ENCODE measurements at places on chromosomes 1 and 21. TPM values are rescaled to one million over a fixed set of nuclear protein-coding genes. Genes with fewer than 3 reads are reported as not detected.

The SLC9C2 gene
- not detected for total RNA-seq

The RWDD3 gene
- total RNA-seq, result 17.9 TPM

The RXRG gene
- total RNA-seq, result not detected

The VWA5B1 gene
- total RNA-seq, result not detected

The CGN gene
- total RNA-seq, result 0.43 TPM

The PWP2 gene
- 22.5 TPM for total RNA-seq

The NID1 gene
- total RNA-seq, result 0.45 TPM

The BNIPL gene
- total RNA-seq, result 0.98 TPM

GRCh38 chr1:92365378-92366039, 66.7 kb downstream of the RPAP2 start:
- DNase-seq, result no peak
- peaks cover 43% of the 10 kb centered on the region for H3K36me3 ChIP-seq
- H3K27ac ChIP-seq, result peak overlapping the region; percentile 78
- H3K4me1 ChIP-seq, result peaks cover 51% of the 10 kb centered on the region
- no peaks in the 10 kb centered on the region for H3K27me3 ChIP-seq

DNA sequence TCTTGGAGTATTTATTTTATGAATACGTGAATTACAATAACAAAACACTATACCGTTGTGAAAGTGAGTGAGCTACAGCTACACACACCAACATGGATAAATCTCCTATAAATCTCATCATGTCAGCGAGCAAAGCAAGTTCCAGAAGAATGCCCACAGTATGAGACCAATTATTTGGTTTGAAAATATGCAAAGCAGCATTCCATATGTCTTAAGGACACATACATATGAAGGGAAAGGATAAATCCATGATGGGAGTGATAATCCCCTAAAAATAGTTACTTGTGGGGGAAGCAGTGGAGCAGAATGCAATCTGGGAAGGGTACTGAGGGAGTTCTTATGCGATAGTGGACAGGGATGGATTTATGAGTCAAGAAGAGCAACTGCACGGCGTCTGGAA, 261.3 kb downstream of the DISC1 start:
- H3K27me3 ChIP-seq, result no peaks in the 10 kb centered on the region
- DNase-seq, result no peak
- H3K36me3 ChIP-seq, result no peaks in the 10 kb centered on the region

DNA sequence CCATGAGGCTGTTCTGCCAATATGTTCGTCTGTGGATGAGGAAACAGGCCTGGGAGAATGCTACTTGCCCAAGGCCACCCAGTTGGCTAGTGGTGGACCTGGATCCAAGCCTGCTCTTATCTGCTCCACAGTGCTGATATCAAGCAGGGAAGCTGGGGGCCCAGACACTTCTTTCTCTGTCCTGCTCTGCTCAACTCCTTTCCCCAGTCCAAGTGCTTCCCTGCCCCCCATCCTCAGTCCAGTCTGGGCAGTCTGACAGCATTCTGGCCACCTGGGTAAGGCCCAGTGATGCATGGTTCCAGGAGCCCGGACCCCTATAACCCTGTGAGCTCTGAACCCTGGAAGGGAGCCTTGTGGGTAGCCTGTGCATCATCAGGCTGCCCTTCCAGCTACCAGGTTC, 4.2 kb upstream of the PAQR7 start:
- peaks cover 7% of the 10 kb centered on the region for H3K4me1 ChIP-seq
- peaks cover 23% of the 10 kb centered on the region for H3K27me3 ChIP-seq
- H3K4me3 ChIP-seq, result no peak overlapping the region
- no peak overlapping the region for H3K27ac ChIP-seq

GRCh38 chr1:243923292-243924171, 73.5 kb upstream of the AKT3 start:
- H3K4me1 ChIP-seq, result no peaks in the 10 kb centered on the region
- H3K4me3 ChIP-seq, result no peak overlapping the region
- peaks cover 17% of the 10 kb centered on the region for H3K27me3 ChIP-seq
- no peak overlapping the region for H3K27ac ChIP-seq

DNA sequence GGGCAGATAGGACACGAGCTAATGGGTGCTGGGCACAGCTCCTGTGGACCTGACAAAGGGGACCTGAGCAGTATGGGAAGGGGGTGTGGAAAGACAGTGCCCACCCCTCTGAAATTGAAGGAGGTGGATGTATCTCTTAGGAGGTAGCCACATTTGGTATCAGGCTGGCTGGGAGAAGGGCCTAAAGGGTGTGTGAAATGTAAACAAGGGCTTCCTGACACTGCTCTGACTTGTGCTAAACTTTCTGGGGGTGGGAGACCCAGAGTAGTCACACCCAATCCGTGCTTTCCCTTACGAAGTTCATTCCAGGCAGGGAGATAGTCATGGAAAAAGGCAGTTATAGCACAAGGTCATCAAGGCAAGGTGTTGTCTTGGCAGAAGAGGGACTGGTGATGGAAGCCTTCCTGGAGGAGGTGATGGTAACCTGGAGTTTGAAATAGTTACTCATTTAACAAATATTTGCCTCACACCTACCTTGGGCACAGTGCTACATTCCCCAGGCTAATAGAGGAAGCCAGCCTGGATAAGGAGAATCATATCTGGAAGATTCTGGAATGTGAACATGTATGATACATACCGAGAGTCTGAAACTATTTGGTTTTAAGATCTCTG, 5.3 kb upstream of the CCDC24 start:
- H3K36me3 ChIP-seq, result no peaks in the 10 kb centered on the region
- peaks cover 6% of the 10 kb centered on the region for H3K4me1 ChIP-seq
- H3K27me3 ChIP-seq, result no peaks in the 10 kb centered on the region
- H3K4me3 ChIP-seq, result no peak overlapping the region

DNA sequence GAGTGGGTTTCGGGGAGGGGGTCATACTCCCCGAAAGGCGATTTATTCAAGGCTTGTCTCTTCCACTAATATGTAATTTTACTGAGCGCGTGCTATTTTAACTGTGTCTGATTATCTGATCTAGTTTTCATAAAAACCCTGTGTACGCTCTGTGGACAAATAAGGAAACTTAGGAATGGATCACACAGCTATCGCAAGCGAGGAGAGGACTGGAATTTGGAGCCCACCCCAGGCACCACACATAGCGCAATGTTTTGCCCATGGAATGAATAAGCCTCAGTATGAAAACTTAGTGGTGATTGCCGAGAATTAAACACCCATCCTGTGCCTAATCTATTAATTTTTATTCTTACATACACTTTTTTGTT, 9.8 kb upstream of the RAB42 start:
- no peaks in the 10 kb centered on the region for H3K27me3 ChIP-seq
- H3K4me3 ChIP-seq, result peak overlapping the region; percentile 92
- peaks cover 40% of the 10 kb centered on the region for H3K36me3 ChIP-seq
- DNase-seq, result no peak
- H3K4me1 ChIP-seq, result peaks cover 35% of the 10 kb centered on the region
- H3K27ac ChIP-seq, result peak overlapping the region; percentile 92

DNA sequence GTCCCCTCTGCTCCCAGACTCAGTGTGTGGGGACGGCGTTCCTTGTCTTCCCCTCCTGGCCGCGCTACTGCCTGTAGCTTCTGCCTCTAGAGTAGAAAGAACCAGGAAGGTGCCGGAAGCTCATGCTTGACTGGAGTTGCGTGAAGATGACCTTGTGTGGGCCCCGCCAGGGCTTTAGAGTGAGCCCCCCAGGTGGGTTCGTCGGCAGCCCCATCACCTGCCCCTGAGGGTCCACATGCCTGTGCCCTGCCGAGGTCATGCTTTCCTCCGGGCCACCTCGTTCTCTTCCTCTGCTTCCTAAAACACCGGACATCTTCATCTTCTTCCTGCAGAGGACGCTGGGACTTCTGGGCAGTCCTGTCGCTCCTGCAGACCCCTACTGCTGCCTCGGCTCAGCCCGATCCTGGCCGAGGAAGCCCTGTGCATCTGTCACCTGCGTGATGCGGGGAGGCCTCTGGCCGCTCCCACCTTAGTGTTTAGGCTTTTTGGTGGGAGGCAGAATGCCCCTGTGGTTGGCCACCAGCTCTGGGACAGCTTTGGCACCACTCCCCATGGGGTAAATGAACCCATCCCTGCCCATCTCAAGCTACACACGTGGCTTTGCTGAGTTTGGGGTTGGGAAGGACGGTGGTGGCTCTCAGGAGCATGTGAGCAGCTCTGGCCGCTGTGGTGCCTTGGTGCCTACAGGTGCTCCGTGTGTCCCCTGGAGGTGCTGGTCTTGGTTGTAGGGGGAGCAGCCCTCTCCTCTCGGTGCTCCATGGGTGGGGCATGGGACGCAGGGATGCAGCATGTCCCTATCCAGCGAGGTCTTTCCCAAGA, 12.3 kb downstream of the OBSCN start:
- H3K36me3 ChIP-seq, result peaks cover 7% of the 10 kb centered on the region
- no peaks in the 10 kb centered on the region for H3K4me1 ChIP-seq
- no peak overlapping the region for H3K27ac ChIP-seq
- DNase-seq, result no peak

- no peak for DNase-seq
- H3K4me3 ChIP-seq, result no peak overlapping the region
- no peak overlapping the region for H3K27ac ChIP-seq
- peaks cover 21% of the 10 kb centered on the region for H3K27me3 ChIP-seq
Observed at GRCh38 chr1:170215072-170215885, 69.5 kb downstream of the NTMT2 start.

- H3K27ac ChIP-seq, result no peak overlapping the region
- H3K27me3 ChIP-seq, result no peaks in the 10 kb centered on the region
- no peaks in the 10 kb centered on the region for H3K36me3 ChIP-seq
Observed at GRCh38 chr1:116722016-116722838, 32.0 kb upstream of the CD2 start.

DNA sequence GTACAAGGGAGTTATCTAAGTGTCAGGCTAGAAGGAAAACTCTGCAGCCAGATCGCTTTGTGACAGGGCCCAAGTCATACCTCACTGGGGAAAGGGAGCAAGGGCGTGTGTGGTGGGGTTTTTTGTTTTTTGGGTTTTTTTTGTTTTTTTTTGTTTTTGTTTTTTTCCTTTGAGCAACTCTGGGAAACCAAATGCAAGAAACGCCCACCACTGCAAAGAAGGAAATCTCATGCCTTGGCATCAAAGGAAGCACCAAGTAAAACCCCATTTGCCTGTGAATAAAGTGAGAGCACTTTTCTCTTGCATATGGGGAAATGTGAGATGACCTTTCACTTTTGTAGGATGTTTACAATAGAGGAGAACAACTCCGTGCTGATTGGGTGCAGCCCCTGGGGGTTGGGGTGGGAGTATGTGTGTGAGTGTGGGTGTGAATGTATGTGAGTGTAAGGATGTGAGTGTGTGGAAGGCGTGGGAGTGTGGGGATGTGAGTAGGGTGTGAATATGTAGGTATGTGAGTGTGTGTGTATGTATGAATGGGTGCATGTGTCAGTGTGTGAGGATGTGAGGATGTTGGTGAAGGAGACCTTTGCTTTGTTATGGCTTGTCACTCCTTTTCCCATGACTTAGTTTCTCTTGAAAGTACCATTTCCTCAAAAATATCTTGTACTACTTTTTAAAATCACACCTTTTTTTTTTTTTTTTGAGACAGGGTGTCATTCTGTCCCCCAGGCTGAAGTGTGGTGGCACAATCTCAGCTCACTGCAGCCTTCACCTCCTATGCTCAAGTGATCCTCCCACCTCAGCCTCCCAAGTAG, 34.6 kb downstream of the IL12RB2 start:
- H3K27ac ChIP-seq, result peak overlapping the region; percentile 73
- peaks cover 56% of the 10 kb centered on the region for H3K4me1 ChIP-seq
- no peak overlapping the region for H3K4me3 ChIP-seq
- H3K36me3 ChIP-seq, result peaks cover 60% of the 10 kb centered on the region

GRCh38 chr1:153308540-153308939, 4.2 kb downstream of the PGLYRP3 start:
- H3K27ac ChIP-seq, result no peak overlapping the region
- no peaks in the 10 kb centered on the region for H3K36me3 ChIP-seq
- no peaks in the 10 kb centered on the region for H3K4me1 ChIP-seq
- DNase-seq, result no peak
- H3K27me3 ChIP-seq, result peaks cover 7% of the 10 kb centered on the region
- H3K4me3 ChIP-seq, result no peak overlapping the region

GRCh38 chr1:60394436-60394835, 320.9 kb upstream of the C1orf87 start:
- no peak overlapping the region for H3K27ac ChIP-seq
- H3K36me3 ChIP-seq, result no peaks in the 10 kb centered on the region
- no peak for DNase-seq
- no peaks in the 10 kb centered on the region for H3K27me3 ChIP-seq

DNA sequence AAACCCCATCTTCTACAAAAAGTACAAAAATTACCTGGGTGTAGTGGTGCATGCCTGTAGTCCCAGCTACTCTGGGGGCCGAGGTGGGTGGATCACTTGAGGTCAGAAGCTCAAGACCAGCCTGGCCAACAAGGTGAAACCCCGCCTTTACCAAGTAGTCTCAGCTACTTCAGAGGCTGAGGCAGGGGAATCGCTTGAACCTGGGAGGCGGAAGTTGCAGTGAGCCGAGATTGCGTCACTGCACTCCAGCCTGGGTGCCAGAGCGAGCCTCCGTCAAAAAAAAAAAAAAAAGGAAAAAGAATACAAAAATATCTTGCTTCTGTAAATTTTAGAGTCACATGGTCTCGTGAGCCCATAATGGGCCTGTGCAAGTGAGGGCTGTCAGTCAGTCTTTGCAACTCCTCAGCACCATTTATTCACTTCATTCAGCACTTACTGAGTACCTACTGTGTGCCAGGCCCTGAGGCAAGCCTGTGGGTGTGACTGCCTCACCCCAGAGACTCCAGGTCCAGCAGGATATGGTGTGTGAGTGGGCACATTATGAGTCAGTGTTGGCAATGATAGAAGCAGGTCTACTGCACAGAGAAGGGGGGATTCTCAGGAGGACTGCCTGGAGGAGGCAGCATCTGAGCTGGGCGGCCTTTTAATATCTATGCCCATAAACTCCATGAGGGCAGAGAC, 46.8 kb upstream of the TARDBP start:
- no peak overlapping the region for H3K27ac ChIP-seq
- peaks cover 26% of the 10 kb centered on the region for H3K27me3 ChIP-seq
- DNase-seq, result peak; percentile 27
- H3K4me1 ChIP-seq, result peaks cover 14% of the 10 kb centered on the region
- H3K4me3 ChIP-seq, result no peak overlapping the region

- no peaks in the 10 kb centered on the region for H3K27me3 ChIP-seq
- DNase-seq, result no peak
- H3K4me1 ChIP-seq, result no peaks in the 10 kb centered on the region
- H3K4me3 ChIP-seq, result no peak overlapping the region
- no peak overlapping the region for H3K27ac ChIP-seq
Observed at GRCh38 chr21:21845901-21846300, 847.7 kb downstream of the NCAM2 start.

Data from activated CD4-positive, alpha-beta memory T cell treated with anti-CD3 and anti-CD28 coated beads, Interleukin-2, amount 10 ng/mL, durations not matched to agents 7 days and 5 days (primary cell).